AG20443 (cell line): ENCODE measurements at places on chromosomes 4 and X.

- no peak for DNase-seq
Measured at GRCh38 chr4:73099143-73099542, 29.6 kb upstream of the COX18 start.

GRCh38 chrX:37652589-37653231, 32.9 kb upstream of the XK start:
- DNase-seq, result no peak

DNA sequence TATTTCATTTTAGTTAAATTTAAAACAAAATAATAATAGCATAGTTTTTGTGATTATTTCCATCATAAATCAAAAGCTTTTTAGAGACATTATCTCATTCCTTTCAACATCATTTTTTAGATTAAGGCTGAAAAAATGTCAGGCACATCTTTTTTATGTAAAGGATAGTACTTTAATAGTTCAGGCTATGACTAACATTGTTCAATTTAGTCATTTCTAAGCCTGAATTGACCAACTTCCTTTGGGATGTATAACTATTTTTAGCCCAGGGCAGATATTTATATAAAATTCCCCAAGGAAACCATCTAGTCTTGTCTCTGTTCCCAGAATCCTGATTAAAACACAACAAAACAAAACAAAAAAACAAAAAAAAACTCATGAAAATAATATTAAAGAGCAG, 145.6 kb upstream of the PCDH18 start:
- peak; percentile 27 for DNase-seq

DNA sequence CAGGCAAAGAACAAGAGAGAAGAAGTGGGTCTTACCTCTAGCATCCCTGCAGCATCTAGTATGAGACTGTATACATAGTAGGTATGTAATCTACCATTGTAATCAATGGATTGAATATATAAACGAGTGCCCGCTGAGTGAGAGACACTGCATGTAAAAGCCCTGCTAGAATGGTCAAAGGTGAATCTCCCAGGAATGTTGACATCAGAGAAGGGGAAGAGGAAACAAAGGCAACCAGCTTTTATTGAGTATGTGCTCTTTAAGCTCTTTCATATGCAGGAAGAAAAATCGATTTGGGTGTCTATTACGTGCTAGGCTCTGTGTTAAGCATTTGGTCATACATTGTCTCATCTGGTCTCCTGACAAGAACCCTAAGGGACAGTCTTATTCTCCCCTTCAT, 91.9 kb upstream of the KLHL13 start:
- no peak for DNase-seq

GRCh38 chrX:126799059-126799458, 20.5 kb upstream of the PRR32 start:
- no peak for DNase-seq

- DNase-seq, result no peak
Measured at GRCh38 chr4:48046059-48046458, 29.5 kb downstream of the NIPAL1 start.
